ENCODE measurements at places on chromosomes 1 and 21.

- no peak for DNase-seq
Observed at GRCh38 chr1:24803987-24804530, 58.8 kb downstream of the CLIC4 start.

GRCh38 chr1:198880397-198880796, 241.6 kb downstream of the PTPRC start:
- no peak for DNase-seq

GRCh38 chr1:16181887-16182719, 26.2 kb upstream of the EPHA2 start:
- DNase-seq = no peak

- DNase-seq = no peak
Observed at GRCh38 chr1:19481826-19482398, 3.4 kb downstream of the CAPZB start.

DNA sequence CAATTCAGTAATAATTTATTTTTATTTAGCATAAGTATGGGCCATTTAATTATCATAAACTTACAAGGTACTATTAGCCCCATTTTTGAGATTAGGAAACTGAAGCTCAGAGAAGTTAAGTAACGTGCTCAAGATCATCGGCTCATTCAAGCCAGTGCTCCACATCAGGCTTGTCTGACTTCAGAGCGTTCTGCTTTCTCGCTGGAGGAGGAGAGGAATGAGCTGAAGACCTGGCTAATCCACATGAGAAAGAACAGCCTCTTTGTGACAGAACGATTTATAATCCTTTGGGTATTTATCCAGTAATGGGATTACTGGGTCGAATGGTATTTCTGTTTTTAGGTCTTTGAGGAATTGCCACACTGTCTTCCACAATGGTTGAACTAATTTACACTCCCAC, 39.7 kb downstream of the DDX20 start:
- DNase-seq = no peak
